ENCODE measurements at places on chromosomes 5 and 9. TPM values are rescaled to one million over a fixed set of nuclear protein-coding genes. Genes with fewer than 3 reads are reported as not detected.

The NACC2 gene
- total RNA-seq, result 32.1 TPM

The FRRS1L gene
- 0.18 TPM for total RNA-seq

The FAM163B gene
- total RNA-seq, result not detected

The GPRIN1 gene
- total RNA-seq, result 7.1 TPM

The SLC4A9 gene
- not detected for total RNA-seq

The SLC6A18 gene
- total RNA-seq, result not detected

The ITGA1 gene
- total RNA-seq, result 1.0 TPM

The LCN6 gene
- total RNA-seq, result not detected

The LEAP2 gene
- 1.6 TPM for total RNA-seq

The SOWAHA gene
- total RNA-seq, result 0.15 TPM

The CCNI2 gene
- not detected for total RNA-seq

All from A549 treated with CORT108297 at 1 μM for 4 hours (cell line).